ENCODE measurements at places on chromosomes 2 and 18.

DNA sequence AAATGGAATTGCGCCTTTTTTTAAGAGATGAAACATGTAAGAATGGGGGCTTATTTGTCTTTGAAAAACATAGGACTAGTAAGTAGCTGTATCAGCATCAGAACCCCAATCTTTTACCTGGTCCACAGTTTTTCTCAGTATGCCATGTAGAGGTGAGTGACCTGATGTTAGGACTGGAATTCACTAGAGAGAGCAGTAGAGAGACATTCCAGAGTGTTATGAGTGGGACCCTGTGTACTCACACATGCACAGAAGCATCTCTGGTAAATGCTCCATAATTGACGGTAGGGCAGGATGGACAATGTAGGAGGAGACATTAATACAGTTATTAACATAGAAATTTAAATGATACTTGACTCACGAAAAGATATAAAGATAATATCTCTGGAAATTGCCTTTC, 1.4 kb upstream of the GALNT13 start:
- no peak for DNase-seq

DNA sequence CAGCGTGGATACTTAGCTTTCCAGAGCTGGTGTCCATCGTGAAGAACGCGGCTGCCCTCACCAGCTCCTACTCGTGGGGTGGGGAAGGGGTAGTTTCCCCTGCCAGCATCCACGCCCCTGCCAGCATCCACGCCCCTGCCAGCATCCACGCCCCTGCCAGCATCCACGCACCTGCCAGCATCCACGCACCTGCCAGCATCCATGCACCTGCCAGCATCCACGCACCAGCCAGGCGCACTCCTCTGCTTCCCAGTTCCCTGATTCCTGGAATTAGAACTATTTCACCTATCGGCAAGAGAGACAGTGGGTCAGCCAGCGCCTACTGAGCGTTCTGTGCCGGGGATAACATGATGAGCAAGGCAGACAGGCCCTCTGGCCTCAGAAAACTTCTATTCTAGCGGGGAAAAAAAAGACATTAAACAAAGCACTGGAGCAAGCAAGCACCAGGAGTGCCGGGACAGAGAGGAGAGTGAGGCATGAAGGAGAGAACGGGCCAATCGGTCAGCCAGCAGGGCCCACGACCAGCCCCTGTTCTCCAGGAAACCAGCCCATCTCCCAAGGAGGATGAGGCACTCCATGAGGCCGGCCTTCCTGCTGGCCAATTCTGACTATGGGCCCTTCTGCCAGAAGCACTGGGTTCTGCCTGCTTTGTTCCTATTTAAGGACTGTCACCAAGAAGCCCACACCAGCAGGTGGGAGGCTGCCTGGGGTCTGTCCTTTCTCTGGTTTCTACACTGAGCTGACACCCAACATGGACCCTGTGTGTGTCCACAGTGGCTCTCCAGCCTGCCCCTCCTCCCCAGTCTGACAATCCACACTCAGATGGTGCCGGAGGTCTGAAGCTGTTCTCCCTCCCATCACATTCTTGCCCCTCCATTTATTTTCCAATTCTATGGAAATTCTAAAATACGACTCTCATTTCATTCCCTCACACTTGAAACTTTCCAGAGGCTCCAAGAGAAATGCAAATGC, 78.4 kb upstream of the SALL3 start:
- DNase-seq: no peak

DNA sequence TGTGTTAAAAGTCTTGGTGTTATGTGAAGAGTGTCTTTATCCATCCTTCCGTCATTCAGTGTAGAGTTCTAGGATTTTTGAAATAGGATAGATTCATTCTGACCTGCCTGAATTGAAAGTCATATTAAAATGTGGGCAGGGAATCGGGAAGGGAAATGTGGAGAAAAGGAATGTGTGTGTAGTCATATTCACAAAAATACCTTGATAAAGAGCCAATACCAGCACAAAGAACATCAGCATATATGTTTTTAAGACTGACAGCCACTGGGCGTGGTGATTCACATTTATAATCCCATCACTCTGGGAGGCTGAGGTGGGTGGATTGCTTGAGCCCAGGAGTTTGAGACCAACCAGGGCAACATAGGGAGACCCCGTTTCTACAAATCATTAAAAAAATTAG, 188.1 kb downstream of the CAMKMT start:
- DNase-seq: no peak

DNA sequence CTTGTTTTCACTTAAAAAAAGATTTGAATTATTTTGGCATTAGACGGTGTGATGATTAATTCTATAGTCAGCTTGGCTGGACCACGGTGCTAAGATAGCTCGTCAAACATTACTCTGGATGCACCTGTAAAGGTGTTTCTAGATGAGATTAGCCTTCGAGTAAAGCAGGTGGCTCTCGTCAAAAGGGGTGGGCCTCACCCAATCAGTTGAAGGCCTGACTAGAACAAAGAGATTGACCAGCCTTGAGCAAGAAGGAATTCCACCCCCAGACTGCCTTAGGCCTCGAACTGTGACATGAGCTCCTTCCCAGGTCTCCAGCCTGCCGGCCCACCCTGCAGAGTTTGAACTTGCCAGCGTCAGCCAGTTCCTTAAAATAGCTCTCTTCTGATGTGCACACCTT, 73.4 kb downstream of the TWIST2 start:
- no peak for DNase-seq

DNA sequence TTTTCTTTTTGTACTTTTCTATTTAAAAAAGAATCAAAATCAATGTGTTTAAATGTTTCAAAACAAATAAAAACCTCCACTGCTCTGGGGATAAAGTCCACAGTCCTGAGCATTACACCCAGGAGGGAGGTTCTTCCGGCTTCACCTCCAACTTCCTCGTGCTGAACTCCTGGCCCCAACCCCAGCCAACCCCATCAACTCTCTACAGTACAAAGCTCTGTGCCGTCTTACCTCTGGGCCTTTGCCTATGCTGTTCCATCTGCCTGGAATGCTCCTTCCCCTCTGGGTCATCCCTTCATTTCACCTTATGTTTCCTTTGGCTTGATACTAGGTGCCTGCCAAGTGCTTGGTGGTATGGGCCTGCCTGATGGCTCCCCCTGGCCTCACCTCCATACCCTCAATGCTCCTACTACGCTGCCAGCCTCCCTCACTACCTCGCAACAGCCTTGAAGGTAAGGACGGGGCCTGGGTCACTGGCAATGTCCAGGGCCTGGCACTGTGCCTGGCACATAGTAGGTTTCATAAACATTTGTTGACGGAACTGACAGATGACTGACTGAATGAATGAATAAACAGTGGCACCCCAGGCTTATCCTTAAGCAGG, 28.8 kb downstream of the SDC1 start:
- DNase-seq: no peak

GRCh38 chr18:32482117-32482516, 11.4 kb upstream of the GAREM1 start:
- no peak for DNase-seq

- DNase-seq: no peak
Observed at GRCh38 chr2:237044281-237044680, 41.4 kb upstream of the COPS8 start.

GRCh38 chr2:131520526-131520925, 7.2 kb upstream of the CCDC74A start:
- DNase-seq: no peak

DNA sequence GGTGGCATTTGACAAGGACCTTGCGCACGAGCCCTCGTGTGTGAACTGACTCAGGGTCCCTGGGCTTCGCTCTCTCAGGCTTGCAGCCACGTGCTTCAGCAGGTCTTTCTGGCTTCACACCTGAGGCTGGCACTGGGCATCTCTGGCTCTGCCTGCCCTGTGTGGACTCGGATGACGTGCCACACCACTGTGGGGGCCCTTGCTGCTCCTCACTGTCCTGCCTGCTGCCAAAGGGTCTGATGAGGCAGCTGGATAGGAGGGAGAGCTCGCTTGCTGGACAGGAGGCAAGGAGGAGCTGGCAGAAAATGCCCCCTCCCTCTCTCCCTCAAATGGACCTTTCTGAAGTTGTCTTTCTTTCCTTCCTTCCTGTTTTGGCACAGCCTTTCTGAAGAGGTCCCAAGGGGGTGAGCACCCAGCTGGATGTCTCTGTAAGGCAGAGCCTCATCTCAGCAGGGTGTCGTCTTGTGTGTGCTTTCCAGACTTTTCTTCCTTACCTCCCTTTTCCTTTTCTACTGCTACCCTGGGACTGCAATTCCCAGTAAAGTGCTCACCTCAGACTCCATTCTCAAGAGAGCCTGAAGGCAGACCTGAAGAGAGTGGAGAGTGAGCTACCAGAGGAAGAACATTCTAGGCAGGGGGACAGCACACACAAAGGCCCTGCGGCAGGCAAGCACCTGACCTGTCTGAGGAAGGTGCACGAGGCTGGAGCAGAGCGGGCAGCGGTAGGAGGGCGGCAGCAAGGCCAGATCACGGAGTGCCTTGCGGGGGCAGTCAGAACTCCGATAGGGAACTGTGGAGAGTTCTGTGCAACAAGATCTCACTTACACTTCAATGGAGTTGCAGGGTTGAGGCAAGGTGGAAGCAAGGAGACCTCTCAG, 5.3 kb downstream of the PER2 start:
- DNase-seq: no peak

DNA sequence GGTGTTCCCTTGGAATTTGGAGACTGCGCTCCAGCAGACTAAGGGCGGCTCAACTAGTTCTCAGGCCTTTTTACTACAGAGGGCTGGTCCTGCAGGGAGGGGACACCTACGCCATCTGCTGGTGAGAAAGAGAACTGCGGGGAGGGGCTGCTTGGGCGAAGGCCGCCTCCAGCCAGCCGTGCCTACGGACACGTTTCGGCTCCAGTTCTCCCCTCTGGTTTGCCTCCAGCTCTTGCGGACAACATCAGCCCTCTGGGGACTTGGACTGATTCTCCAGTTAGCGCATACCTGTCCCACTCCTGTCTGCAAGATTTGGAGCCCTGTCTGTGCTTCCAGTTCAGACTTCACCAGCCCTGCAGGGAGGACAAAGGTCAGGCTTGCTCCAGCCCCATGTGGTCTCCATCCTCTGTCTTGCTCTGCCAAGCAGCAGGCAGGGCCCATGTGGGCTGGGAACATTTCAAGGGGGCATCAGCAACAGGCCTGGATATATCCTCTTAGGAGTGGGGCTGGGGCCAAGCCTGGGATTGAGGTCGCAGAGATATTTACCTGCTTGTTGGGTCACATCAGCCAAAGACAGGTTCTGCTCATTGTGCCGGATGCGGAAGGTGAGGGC, 10.3 kb downstream of the PTPRN start:
- DNase-seq: peak; percentile 73

- DNase-seq: no peak
Observed at GRCh38 chr2:145070703-145071102, 550.8 kb upstream of the ZEB2 start.

GRCh38 chr2:133713049-133713580, 144.9 kb upstream of the NCKAP5 start:
- DNase-seq: no peak
